Suppressor macrophage treated with lipopolysaccharide for 1 hour (primary cell): ENCODE measurements at places on chromosomes 6 and 20.
A peak's percentile ranks its signal among the peaks of the same experiment; 100 is the strongest.

GRCh38 chr20:14687313-14687712, 349.9 kb upstream of the FLRT3 start:
- DNase-seq: no peak

- no peak for DNase-seq
Measured at GRCh38 chr20:5189917-5190316, 63.1 kb downstream of the CDS2 start.

- DNase-seq: no peak
Measured at GRCh38 chr6:36516559-36516958, 30.7 kb downstream of the STK38 start.

DNA sequence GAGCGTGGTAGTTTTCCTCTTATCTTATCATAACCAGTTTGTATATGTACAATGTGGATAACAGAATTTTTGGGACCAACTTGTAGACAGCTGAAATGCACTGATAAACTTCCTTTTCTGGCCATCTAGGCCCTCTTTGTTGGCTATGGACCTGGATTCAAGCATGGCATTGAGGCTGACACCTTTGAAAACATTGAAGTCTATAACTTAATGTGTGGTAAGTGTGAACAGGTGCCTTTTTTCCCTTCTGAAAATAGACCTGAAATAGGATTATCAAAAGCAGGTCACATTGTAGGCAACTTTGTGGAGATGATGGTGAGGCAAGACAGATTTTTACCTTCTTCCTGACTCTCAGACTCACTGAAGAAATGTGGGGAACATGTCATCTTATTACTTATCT, 67.8 kb downstream of the ENPP1 start:
- DNase-seq: no peak

- no peak for DNase-seq
Measured at GRCh38 chr20:51230727-51231126, 207.8 kb upstream of the KCNG1 start.

DNA sequence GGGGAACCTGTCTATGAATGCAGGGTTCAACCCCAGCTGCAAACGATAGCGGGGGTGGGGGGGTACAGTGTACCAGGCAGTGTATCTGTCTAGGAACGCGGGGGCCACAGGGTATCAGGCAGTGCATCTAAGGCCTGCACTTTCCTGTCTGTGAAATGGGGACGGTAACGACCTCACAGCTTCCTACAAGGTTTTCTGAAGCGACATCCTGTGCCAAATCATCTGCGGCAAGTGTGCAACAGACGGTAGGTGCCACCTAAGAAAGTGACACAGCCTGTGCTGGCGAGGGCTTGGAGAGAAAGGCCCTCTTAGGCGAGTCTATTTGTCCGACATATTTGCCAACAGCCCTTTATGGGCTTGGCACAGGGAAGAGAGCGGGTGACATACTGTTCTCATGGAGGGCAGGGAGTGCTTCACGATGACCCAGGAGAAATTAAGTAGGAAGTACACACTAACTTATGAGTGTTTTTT, 3.8 kb downstream of the DIDO1 start:
- no peak for DNase-seq

GRCh38 chr6:144352331-144352730, 67.2 kb downstream of the UTRN start:
- peak; percentile 91 for DNase-seq

DNA sequence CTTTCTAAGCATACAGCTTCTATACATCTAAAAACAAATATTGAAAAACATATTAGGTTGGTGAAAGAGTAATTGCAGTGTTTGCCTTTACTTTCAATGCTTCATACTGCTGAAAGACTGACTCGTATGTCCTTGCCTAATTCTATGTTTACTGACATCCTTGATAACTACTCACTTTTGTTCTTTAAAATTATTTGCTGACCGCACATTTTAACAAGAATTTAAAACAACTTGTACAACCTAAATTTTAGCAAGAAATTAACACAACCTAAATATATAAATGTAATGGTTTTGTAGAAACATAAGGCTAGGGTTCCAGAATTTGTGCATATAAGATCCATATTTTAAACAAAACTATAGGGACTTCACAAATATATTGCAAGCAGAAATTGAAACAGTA, 640.2 kb upstream of the MMS22L start:
- DNase-seq: no peak

GRCh38 chr6:5501837-5502236, 240.5 kb downstream of the FARS2 start:
- DNase-seq: no peak

DNA sequence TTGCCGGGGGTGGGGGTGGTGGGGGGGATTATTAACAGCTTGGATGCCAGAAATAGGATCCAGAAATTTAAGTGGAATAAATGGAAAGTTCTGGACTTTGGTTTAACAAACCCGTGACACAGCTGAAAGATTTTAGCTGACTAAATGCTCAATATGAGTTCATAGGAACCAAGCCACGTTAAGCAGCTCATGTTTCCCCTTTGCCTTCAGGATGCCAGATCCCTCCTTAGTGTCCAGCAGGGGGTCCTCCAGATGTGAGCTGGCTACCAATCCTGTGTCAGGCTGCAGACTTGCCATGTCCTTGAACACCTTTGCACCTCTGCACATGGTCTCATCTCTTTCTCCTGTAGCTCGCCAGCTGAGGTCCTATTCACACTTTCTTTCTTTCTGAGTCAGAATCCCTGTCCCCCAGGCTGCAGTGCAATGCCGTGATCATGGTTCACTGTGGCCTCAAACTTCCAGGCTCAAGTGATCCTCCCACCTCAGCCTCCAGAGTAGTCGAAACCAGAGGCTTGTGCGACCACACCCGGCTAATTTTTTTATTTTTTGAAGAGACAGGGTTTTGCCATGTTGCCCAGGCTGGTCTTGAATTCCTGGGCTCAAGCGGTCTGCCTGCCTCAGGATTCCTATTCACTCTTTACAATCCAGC, 133.3 kb upstream of the ARMC2 start:
- DNase-seq: no peak

- DNase-seq: no peak
Measured at GRCh38 chr6:99091985-99092384, 144.2 kb upstream of the FBXL4 start.
